ENCODE measurements at places on chromosomes 11 and 22.

- DNase-seq: no peak
Observed at GRCh38 chr11:87012673-87013072, 25.1 kb upstream of the TMEM135 start.

- DNase-seq: no peak
Observed at GRCh38 chr22:42459287-42460063, 27.3 kb upstream of the NFAM1 start.

- DNase-seq: no peak
Observed at GRCh38 chr11:17810746-17811145, 76.2 kb downstream of the KCNC1 start.

- DNase-seq: no peak
Observed at GRCh38 chr11:34468209-34468841, 29.6 kb downstream of the CAT start.

DNA sequence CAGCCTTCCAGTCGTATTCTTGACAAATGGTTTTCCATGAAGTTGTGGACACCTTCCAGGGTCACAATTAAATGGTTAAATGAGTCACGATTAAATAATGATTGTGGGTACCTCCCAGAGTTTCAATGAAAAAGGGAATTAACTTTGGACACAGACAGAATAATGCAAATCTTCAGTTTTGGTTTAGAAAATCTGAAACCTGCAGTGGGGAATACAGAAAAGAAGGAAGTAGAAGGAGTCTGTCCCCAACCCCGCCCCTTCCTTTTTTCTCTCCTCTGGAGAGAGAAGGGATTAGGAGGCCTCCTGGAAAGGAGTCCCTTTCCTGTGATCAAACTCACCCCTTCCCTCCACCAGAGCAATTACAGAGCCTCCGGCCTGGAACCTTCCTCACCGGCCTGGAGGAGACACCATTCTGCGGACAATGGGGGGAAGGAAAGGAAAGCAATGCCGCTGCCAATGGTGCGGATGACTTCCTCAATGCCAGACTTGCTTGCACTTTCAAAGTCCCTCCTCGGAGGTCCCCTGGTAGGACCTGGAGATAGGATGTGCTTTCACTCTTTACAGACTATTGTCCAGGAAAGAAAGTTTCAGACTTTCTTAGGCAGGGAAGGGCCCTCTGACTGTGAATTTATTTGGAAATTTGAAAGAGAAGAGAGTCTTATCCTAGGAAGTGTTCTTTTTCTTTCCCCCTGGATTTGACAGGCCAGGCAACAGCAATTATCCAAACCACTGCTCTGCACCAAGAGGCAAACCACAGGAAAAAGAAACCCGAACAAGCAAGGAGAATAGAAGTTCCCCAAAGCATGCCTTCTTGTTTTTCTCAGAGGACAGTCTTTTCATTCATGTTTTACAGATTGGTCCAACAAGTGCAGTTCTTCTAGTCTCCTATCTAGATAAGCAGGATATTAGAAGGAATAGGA is 86.8 kb downstream of the PTPRJ start:
- DNase-seq: no peak

DNA sequence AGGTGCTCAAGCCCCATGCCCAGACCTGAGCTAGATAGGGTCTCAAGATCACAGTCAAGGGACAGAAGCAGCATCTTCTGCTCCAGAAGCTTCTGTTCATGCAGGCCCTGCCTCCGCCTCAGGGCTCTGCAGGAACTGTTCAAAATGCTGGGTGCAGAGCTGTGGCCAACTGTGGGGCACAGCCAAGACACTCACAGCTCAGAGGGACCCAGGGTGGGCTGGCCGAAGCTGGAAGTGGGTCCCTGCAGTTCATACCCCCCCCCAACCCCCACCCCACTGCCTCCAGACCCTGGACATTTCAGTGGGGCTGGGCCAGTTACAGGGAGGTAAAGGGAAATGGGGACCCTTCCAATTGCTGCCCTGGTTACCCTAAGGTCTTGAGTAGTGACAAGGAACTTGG is 129.0 kb downstream of the CRYBB2 start:
- DNase-seq: no peak

DNA sequence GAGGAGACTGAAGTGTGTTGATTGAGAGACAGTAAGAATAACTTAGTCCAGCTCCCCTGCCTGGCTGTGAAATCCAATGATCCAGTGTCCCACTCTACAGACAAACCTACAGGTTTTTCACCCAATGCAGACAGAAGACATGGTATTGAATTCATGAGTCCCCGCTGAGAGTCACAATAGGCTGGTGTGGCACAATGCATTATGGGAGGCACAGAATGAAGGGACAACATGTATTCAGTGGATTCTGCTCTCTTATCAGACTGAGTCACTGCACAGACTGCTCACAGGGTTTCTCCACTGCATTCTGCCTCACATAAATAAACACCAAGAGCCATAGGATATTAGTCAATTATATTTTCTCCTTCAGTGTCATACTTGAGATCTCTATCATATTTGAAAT is 55.2 kb upstream of the TOP3B start:
- no peak for DNase-seq

GRCh38 chr22:23767303-23767672 is 484 bp downstream of the CHCHD10 start:
- no peak for DNase-seq

DNA sequence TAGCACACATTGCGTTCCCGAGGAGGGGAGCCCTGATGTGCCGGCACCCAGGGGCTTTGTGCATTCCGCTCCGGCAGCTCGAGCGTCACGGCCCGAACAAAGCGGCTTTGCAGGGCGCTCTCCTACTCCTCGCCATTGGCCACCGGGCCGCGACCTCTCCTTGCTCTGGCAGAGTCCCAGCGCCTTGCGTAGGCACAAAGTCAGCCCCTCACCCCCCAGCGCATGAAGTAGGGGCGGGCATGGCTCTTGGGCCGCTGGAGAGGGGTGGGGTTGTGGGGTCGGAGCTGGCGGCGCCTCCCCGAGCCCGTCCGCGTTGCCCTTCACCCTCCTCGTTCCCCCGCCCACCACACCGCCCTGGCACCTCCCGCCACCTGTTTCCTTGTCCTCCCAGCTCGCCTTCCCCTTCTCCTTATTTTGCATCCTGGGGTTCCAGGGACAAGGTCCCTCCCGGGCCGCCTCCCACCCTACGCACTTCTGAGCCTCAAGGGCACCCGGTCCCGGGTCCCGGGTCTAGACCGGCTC is 753 bp upstream of the PPARA start:
- DNase-seq: no peak

DNA sequence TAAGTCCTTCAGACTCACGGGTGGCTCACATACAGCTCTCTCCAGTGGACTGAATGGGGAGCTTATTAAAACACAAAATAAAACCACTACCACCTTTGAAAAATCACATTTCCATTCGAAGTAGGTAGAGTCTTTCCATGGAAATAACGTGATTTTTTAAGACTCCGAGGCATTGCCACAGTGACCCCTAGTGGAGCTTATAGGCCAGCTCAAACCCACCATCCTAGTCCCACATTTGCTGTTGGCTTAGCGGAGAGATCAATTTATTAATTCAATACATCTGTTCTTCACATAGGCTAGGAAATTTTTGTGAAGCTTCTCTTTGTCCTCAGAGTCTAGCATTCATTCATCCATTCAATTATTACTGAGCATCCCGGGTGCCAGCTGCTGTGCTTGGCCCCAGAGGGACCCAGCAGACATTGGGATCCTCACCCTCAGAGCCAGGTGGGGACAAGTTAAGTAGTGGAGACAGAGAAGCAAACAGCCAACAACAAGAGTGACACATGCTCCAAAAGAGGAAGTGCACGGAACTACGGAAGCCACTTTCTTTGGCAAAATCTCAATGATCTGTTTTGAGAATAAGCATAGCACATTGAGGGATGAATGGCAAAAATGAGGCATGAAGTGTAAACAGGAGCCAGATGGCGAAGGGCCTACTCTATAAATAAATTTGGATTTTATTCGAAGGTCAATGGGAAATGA is 10.2 kb upstream of the P4HA3 start:
- no peak for DNase-seq

DNA sequence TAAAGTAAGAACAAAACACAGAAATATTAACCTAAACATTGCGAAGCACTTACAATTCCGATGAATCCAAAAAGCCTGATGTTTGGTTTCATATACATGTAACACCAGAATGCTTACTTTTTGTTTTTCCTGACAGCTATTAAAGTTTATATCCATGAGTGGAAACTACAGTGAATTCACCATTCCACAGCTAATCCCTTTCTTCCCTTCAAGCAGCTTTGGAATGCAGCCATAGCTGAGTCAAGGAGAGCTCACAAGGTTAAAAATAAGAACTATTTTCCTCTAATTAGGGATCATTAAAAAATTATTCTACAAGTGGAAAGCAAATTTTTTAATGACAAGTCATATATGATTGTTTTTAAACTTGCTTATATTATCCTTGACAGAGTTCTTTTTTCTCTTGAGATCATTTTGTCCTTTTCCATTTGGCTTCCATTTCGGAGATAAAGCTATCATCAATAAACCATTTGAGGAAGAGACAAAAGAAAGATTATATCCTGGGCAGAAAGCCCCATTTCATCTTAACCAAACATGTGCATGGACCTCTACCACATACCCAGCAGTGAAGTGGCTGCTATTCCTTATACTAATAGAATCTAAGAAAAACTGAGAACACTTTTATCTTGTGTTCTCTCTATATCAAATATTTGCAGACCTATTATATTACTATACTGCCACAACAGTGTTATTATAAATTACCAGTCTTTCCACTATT is 19.7 kb upstream of the FIBIN start:
- peak; percentile 46 for DNase-seq

- no peak for DNase-seq
Observed at GRCh38 chr11:103370076-103370475, 260.9 kb downstream of the DYNC2H1 start.

GRCh38 chr11:19573666-19574065 is 139.0 kb upstream of the NAV2 start:
- DNase-seq: no peak

- no peak for DNase-seq
Observed at GRCh38 chr11:71151561-71151960, 100.8 kb downstream of the SHANK2 start.

GRCh38 chr22:23889620-23890019 is 4.6 kb upstream of the MIF start:
- no peak for DNase-seq

DNA sequence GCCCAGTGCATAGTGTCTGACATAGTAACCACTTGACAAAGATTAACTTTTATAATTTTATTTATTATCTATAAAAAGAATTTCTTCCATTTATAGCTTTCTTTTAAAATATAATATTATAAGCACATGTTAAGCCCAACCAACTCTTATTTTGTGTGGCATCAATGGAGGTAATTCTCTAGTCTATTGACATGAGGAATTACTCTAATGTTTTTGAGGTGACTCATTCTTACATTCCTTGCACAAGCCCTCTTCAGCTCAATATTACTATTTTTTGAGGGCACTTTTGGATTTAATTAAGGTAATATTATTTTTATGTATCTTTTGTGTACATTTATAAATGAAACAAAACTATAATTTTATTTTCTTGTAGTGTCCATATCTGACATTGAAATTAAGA is 59.6 kb downstream of the AASDHPPT start:
- DNase-seq: no peak

- no peak for DNase-seq
Observed at GRCh38 chr11:22539821-22540256, 85.8 kb downstream of the FANCF start.

GRCh38 chr22:40676644-40677043 is 2.6 kb upstream of the MCHR1 start:
- DNase-seq: no peak

DNA sequence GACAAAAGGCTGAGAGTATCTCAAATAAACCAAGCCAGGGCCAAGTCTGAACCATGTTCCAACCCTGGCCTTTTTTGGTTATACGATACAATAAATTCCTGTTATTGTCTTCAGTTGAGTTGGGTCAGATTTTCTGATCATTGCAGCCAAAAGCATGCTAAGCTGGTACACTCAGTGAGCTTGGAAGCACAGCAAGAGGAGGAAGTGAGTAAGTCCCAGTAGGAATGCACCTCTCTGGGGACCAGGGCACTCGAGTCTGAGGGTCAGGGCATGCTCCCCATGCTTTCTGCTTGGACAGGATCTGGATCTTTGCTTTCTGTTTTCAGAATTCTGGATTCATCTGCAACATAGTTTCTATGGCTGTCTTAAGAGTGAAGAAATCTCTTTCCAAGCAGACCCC is 73.1 kb downstream of the TMPRSS5 start:
- DNase-seq: no peak

- no peak for DNase-seq
Observed at GRCh38 chr11:57230791-57231538, 6.1 kb downstream of the APLNR start.

- no peak for DNase-seq
Observed at GRCh38 chr11:72398058-72398758, 36.1 kb downstream of the CLPB start.

- no peak for DNase-seq
Observed at GRCh38 chr22:46001046-46001425, 24.1 kb upstream of the WNT7B start.

GRCh38 chr22:35344956-35345690 is 35.8 kb upstream of the HMOX1 start:
- DNase-seq: no peak

- no peak for DNase-seq
Observed at GRCh38 chr11:130452940-130453339, 4.5 kb downstream of the ADAMTS15 start.

DNA sequence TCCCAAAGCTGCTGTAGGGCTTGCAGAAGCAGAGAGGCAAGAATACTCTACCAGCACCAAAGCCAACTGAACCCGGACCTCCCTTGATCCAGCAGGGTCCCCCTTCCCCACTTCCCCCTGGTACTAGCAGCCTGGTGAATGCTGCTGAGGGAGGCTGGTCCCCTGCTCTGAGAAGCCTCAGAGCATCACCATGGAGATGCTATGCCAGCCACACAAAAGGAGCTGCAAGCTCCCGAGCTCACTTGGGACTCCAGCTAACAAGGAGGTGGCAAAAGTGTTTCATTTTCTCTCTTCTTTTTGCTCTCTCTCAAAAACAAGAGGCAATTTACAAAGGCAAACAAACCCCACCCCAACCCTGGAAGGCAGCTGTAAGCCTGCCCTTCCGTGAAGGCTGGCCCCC is 509.8 kb downstream of the BUD13 start:
- no peak for DNase-seq

- DNase-seq: no peak
Observed at GRCh38 chr11:94455861-94456260, 37.8 kb downstream of the MRE11 start.

GRCh38 chr11:125262830-125263218 is 98.3 kb downstream of the PKNOX2 start:
- DNase-seq: no peak

DNA sequence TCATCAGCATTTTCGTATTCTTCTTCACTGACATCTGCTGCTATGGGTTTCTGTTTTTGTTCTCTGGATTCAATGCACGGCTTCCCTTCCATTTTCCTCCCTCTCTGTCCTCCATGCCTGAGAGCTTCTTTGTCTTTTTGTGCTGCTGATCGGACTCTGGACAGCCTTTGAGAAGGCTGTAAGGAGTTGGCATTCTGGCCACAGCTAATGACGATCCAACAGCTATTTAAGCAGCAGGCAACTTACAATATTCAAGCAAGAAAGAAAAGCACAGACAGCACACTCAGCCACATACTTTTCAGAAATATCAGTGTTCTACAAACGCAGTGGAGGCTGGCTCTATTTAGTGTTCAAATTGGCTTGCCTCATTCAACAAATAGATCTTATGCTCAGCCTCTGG is 60.9 kb upstream of the ZC3H12C start:
- no peak for DNase-seq

- DNase-seq: no peak
Observed at GRCh38 chr11:34836958-34837856, 79.0 kb downstream of the APIP start.

- DNase-seq: no peak
Observed at GRCh38 chr11:124101737-124102136, 13.5 kb upstream of the VWA5A start.

All from AG09309 (cell line).